ENCODE measurements at places on chromosomes 6 and 20. TPM values are rescaled to one million over a fixed set of nuclear protein-coding genes. Genes with fewer than 3 reads are reported as not detected.

CTAGE9 gene
- 0.13 TPM for total RNA-seq

POM121L2 gene
- 0.71 TPM for total RNA-seq

RPS18 gene
- total RNA-seq = 3,875 TPM

DNA sequence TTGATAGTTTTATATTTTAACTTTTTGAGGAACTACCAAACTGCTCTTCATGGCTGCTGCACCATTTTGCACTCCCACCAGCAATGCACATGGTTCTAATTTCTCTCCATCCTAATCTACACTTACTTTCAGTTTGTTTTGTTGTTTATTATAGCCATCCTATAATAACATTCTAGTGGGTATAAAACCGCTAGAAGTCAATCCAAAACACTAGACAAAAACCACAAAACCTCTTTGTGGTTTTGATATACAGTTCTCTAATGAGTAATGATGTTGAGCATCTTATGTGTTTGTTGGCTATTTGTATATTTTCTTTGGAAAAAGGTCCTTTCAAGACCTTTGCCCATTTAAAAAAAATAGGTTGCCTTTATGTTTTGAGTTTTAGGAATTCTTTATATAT is 5.6 kb downstream of the RPP21 start:
- ATAC-seq = no peak

DNA sequence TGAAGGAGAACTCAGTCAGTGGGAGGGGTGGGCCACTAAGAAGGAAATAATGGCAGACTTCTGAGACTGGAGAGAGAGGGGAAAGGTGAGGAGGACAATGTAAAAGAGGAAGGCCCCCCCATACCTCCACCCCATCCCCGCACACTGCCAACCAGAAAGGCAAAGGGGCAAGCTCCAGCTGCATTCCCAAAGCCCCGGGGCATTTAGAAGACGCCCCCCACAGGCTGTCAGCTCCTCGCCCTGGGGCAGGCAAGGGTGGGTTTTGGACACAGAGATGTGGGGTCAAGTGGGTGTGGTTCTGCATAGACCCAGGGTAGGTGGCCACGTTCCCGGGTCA is 20.8 kb upstream of the SLC22A7 start:
- no peak for ATAC-seq

- ATAC-seq = no peak
These were observed 104.6 kb upstream of the GLP1R start for GRCh38 chr6:38943964-38944363.

GRCh38 chr6:165986914-165987482 is 180.7 kb downstream of the TBXT start:
- ATAC-seq = no peak
